ENCODE measurements at places on chromosomes 1 and 21. TPM values are rescaled to one million over a fixed set of nuclear protein-coding genes. Genes with fewer than 3 reads are reported as not detected.

The NTMT2 gene
- total RNA-seq = 0.43 TPM

DNA sequence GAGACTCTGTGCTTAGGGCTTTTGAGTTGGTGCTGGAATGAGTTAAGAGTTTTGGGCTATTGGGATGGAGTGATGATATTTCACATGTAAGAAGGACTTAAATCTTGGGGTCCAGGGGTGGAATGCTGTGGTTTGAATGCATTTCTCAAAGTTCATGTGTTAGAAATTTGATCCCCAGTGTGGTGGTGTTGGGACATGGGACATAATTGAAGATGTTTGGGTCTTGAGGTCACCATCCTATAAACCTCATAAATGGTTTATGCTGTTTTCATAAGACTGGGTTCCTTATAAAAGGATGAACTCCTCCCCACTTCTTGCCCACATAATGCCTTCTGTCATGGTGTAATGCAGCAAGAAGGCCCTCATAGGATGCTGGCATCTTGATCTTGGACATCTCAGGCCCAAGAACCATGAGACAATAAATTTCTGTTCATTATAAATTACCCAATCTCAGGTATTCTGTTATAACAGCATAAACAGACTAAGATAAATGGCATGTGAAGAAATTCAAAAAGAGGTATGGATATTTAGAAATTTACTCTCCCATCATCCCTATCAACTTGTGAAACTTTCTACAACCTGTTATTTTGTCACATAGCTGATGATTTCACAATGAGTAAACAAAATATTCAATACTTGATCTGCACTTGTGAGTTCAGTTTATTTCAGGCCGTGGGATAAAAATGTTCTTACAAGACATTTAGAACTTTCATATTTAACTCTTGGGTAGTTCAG, 48.0 kb upstream of the NEK7 start:
- H3K27me3 ChIP-seq = no peaks in the 10 kb centered on the region
- H3K4me3 ChIP-seq = no peak overlapping the region
- no peak overlapping the region for H3K27ac ChIP-seq
- no peaks in the 10 kb centered on the region for H3K4me1 ChIP-seq
- no peak for DNase-seq
- no peaks in the 10 kb centered on the region for H3K36me3 ChIP-seq

DNA sequence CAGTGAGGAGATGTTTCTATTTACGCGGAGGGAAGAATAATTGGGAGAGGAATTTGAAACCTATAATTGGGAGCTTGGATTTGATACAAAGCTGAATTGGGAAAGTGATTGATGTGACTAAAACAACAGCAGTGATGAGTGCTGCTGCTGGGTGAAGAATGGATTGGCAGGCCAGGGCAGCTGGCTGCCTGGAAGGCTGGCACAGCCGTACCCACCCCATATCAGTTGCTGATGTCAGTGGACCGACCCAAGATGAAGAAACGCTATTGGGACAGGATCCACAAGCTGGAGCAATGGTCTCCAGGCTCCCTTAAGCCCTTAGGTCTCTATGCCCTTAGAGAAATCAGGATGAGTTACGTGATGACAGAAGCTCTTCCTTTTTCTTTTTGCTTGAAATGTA, 47.4 kb downstream of the GRIK1 start:
- H3K27me3 ChIP-seq = no peaks in the 10 kb centered on the region
- H3K36me3 ChIP-seq = no peaks in the 10 kb centered on the region
- DNase-seq = no peak
- no peaks in the 10 kb centered on the region for H3K4me1 ChIP-seq

- H3K27ac ChIP-seq = no peak overlapping the region
- no peaks in the 10 kb centered on the region for H3K36me3 ChIP-seq
- no peak overlapping the region for H3K4me3 ChIP-seq
- H3K27me3 ChIP-seq = peaks cover 3% of the 10 kb centered on the region
- no peak for DNase-seq
- no peaks in the 10 kb centered on the region for H3K4me1 ChIP-seq
These were observed 13.0 kb upstream of the PARP1 start for GRCh38 chr1:226420897-226421296.

DNA sequence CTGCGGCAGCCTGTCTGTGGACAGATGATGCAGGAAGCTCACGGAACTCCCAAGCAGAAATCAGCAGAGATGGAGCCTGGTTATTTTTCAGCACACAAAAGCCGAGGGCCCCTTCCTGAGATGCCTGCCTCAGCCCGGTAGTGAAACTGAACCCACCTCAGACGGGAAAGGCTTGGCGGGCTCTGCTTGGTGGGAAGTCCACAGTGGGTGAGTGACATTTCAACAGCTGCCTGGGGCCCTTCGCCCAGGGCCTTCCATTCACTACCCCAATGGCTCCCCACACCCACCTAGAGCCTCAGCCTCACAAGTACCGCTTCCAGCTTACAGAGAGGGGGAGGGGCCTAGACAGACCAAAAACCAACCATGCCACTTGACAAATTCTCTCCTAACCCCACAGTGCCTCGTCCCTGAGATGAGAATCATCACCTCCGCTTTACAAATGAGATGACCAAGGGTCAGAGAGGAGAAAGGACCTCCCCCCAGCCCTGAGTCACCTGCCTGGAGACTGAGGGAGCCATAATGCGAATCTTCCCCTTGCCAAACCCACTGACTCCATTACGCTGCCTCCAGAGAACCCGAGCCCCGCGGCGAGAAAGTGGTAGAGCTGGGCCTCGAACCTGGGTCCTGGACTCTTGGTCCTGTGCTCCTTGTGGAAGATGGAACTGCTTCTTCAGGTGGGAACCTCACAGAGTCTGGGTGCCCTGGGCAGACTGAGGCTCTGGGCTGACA, 3.4 kb upstream of the ECE1 start:
- no peaks in the 10 kb centered on the region for H3K27me3 ChIP-seq
- peaks cover 34% of the 10 kb centered on the region for H3K4me1 ChIP-seq
- no peaks in the 10 kb centered on the region for H3K36me3 ChIP-seq
- DNase-seq = no peak
- no peak overlapping the region for H3K4me3 ChIP-seq

- H3K4me3 ChIP-seq = no peak overlapping the region
- no peak overlapping the region for H3K27ac ChIP-seq
- H3K27me3 ChIP-seq = no peaks in the 10 kb centered on the region
- H3K4me1 ChIP-seq = peaks cover 32% of the 10 kb centered on the region
These were observed 95.6 kb upstream of the JUN start for GRCh38 chr1:58879464-58879863.

- H3K4me3 ChIP-seq = no peak overlapping the region
- H3K4me1 ChIP-seq = no peaks in the 10 kb centered on the region
- H3K27me3 ChIP-seq = peaks cover 2% of the 10 kb centered on the region
- H3K36me3 ChIP-seq = no peaks in the 10 kb centered on the region
These were observed 1.1 kb downstream of the LRRC3 start for GRCh38 chr21:44456214-44456914.

DNA sequence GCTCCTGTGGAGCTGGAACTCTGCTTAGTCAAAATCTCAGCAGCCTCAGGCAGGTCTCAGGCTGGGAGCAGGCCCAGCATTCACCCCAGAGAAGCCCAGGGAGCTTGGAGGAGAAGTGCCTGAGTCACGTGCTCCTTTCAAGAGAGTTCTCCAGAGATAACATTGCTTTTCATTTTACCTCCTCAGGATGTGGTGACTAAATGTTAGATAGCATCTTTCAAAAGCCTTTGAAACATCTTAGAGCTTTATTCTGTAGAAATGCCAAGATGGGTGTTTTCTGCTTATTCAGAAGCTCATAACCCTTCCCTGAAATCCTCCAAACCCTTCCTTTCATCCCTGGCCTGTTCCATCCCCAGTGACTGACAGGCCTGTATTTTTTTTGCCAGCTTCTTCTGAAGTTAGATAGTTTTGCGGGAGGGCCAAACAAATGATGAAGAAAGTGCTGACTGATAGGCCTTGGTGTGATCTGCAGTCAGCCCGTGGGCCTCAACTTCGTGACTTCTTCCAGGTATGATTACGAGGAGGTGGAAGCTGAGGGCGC, 58.0 kb downstream of the PGM1 start:
- no peak overlapping the region for H3K4me3 ChIP-seq
- no peaks in the 10 kb centered on the region for H3K36me3 ChIP-seq
- no peaks in the 10 kb centered on the region for H3K27me3 ChIP-seq
- peak; percentile 66 for DNase-seq
- peaks cover 6% of the 10 kb centered on the region for H3K4me1 ChIP-seq

The TDRD5 gene
- not detected for total RNA-seq

- H3K27me3 ChIP-seq = no peaks in the 10 kb centered on the region
- H3K36me3 ChIP-seq = no peaks in the 10 kb centered on the region
- H3K4me3 ChIP-seq = peak overlapping the region; percentile 36
- peaks cover 44% of the 10 kb centered on the region for H3K4me1 ChIP-seq
- peak overlapping the region; percentile 100 for H3K27ac ChIP-seq
These were observed 4.5 kb upstream of the MEF2D start for GRCh38 chr1:156504821-156505678.

DNA sequence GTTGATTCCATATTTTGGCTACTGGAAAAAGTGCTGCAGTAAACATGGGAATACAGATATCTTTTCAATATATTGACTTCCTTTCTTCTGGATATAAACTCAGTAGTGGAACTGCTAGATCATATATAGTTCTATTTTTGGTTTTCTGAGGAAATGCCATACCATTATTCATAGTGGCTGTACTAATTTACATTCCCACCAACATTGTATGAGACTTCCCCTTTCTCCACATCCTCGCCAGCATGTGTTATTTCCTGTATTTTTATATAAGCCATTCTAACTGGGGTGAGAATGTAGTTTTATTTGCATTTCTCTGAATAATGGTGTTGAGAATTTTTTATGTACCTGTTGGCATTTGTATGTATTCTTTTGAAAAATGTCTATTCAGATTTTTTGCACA, 385.2 kb downstream of the NUF2 start:
- no peak for DNase-seq
- H3K27ac ChIP-seq = no peak overlapping the region
- no peaks in the 10 kb centered on the region for H3K4me1 ChIP-seq
- no peak overlapping the region for H3K4me3 ChIP-seq

All from astrocyte (in vitro differentiated cells and primary cell).